ENCODE measurements at places on chromosomes 2 and 18.
A peak's percentile ranks its signal among the peaks of the same experiment; 100 is the strongest.

DNA sequence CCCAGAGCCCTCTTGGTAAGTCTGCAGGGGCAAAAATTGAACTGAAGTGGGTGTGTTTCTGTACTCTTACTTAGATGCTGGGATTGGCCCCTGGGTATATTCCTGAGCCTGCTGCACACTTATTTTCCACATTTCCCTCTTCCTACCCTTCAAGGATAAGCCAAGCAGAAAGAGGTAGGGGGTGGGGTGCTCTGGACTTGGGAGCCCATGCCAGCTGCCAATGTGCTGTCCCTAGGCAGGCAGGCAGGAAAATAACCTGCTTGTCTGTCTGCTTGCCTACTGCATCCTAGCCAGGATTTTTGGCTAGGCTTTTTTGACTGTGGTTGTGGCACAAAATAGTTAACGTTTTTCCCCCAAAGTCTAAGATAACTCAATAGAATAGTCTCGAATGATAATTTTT is 234.3 kb downstream of the ALK start:
- DNase-seq, result no peak

DNA sequence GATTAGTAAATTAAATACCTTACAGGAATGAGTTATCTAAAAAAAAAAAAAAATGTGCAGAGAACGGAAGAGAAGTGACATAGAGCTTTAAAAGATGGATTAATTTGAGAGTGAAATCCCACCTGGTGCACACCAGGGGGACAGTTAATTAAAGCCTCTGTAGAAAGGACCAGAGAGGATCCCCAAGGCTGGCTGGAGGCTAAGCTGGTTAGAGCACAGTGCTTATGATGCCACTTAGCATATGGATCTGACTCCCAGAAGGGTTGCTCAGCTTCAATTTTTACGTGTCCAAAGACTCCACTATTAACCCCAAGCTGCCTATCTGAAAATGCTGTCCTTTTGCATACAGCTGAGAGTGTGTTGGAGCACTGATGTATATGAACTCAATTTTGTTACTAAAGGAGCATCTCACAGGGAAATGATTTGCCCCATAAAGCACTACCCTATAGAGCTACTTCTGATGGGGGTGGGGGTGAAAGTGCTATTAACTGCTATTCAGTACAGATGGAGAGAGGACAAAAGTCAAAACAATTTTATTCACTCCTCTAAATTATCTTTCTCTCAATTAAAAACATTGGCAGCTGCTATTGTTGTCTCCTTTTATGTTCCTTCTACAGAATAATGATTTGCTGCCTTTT is 15.2 kb upstream of the SLC8A1 start:
- DNase-seq, result no peak

DNA sequence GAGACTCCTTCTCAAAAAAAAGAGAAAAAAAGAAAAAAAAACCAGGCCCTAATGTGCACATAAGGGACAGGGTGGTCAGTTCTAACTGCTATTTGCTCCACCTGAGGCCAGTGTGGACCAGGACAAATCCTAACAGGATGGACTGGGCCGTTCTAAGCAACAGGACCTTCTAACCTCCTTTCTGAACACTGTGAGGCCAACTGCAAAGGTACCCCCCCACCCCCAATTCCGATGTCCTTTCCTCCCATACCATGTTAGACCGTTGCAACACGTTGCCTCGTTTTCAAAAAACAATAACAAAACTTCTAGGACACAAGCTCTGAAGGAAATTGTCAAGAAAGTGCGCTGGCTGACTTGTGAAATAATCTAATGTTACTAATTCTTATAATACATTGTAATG is 1.2 kb downstream of the THAP4 start:
- DNase-seq, result no peak

GRCh38 chr2:104865096-104865470 is 11.2 kb downstream of the POU3F3 start:
- DNase-seq, result no peak

DNA sequence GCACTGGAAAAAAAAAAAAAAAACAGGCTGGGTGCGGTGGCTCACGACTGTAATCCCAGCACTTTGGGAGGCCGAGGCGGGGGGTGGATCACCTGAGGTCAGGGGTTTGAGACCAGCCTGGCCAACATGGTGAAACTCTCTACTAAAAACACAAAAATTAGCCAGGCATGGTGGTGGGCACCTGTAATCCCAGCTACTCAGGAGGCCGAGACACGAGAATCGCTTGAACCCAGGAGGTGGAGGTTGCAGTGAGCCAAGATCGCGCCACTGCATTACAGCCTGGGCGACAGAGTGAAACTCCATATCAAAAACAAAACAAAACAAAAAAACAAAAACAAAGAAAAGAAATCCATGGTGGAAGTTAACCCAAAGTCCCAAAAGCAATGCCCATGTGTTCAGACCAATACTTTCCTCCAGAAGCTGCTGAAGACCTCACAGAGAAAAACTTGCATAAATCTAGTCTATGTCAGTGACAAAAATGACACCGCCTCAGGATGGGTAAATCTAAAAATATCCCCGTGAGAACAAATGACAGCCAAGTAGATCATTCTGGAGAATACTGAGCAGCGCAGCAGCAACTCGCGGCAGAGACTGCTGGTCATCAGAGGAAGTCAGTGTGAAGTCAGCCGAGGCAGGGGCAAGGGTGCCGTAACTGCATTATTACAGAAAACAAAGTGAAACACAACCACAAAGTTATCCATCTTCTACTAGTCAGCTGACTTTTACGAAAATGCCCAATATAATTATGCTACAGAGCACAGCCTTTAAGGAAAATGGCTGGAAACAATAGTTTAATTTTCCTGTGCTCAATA is 41.0 kb downstream of the LPIN2 start:
- DNase-seq, result peak; percentile 85

DNA sequence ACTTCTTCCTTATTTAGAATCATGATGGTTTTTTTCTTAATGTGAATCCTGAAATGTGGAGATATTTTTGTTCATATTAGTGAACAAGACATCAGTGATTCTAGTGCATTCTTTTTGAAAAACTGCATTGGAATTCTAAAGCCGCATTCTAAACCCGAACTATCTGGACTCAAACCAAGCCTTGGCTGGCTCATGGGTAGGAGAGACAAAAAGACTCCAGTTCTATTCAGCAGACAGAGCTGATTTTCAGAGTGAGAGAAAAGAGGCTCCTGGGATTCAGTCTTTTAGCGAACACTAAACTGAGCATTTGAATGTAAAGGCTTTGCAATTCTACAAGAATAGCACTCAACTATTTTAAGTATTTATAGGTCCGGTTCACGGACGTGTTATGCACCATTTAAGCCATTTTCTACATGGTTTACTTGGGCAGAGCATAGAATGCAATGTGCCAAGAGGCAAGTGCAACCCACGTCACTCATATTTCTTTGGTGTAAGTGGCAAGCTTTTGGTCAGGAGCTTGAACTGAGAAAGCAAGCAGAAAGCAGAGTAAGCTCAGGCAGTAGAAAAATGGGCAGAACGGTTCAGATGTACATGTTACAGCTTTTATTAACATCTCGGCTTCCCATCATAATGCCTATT is 227.3 kb upstream of the RAB12 start:
- DNase-seq, result no peak

DNA sequence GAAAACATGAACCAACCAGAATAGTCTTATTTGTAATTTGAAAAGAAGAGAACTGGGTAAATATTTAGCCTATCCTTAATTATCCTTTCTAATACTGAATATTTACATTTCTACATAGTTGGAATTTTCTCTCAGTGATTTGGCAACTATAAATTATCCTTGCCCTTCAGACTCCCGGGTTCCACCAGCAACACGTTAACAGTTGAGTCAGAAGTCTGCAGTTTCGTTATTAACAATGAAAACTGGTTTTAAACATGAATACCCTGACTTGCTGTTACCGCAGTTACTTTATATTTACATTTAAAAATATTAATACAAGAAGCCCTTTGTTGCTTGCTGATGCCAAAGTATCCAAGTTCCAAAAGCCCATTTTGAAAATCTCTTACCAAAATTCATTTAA is 673.0 kb downstream of the ARHGAP15 start:
- no peak for DNase-seq

DNA sequence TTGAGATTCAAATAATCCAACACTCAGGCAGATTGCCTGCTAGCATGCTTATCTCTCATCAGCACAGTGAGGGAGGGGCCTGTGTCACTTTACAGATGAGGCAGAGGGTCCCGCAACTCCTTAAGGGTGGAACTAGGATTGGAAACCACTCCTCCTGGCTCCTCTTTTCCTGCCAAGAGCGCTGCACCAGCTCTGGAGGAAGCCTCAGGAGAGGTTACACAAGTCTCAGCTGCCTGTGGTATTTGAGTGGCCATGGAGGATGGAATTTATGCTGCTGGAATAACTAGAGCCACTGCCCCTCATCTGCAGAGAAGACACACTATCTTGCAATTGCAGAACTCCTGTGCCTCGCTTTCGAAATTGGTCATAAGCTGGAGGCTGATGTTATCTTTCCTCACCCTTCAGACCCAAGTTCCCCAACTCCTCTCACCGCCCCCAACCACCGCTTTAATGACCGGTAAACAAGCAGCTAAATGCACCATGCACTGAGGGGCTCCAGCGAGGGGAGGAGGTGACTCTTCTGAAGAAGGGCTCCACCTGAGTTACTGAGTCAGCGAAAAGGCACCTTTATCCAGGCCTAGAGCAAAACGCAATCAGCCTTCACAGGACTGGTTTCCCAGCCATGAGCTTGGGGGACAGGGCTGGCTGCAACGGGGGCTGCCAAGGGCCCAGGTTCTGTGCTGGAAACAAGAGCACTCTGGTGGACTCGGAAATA is 245.8 kb downstream of the SOX11 start:
- DNase-seq, result no peak

DNA sequence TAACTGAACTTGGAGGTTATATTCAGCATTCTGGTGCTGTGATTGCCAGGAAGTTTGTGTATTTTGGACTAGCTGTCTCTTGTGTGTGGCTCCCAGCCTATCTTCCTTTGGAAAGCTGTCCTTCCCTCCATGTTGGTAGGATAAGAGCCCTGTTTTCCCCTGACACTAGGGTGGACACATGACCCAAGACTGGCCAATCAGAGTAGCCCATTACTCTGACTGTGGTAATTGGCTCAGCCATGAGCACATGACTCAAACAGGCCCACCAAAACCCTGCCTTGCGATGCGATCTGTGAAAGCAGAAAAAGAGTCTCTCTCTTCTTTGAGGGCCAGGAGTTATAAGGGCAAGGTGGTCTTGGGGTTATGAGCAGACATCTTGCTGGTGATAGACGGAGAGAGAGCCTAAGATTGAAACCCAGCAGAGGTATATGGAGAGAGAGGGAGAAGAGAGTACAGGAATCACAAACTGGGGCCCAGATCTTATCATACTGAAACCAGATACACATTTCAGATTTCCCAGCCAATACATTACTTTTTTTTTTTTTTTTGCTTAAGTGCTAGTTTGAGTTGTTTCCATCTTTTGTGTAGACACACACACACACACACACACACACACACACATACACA is 45.3 kb upstream of the SERPINE2 start:
- DNase-seq, result no peak
